Activated CD8-positive, alpha-beta memory T cell treated with anti-CD3 and anti-CD28 coated beads for 48 hours (primary cell): ENCODE measurements at places on chromosomes 7 and 10.

- DNase-seq, result no peak
Observed at GRCh38 chr10:63722537-63722936, 201.3 kb downstream of the REEP3 start.

DNA sequence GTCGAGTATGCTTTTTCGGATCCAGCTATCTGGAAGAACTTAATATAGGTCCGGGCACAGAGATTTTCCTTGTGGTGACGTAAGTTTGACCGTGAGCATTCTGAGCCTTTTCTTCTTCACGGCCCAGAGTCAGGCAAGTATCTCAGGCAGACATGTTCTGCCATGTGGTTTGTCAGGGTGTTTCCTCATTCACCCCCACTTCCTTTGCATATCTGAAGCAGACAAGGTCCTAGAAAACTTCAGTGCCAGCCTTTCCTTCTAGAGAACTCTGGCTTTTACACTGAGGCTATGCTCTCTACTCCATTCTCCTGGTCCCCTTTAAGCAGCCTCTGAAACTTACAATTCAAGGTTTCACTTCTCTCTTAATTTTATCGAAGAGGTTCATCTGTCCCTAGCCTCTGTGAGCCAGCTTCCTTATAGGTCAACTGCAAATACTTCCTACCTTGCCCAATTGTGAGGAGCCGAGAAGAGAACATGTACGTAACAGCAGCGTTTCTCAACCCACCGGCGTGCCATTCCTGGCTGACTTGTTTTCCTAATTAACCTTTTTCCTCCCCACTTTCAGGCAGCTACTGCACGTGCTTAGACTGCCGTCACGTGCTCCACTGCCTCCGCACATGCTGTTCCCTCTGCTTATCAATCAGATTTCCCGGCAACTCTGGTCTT is 47.3 kb downstream of the CDCA7L start:
- no peak for DNase-seq

DNA sequence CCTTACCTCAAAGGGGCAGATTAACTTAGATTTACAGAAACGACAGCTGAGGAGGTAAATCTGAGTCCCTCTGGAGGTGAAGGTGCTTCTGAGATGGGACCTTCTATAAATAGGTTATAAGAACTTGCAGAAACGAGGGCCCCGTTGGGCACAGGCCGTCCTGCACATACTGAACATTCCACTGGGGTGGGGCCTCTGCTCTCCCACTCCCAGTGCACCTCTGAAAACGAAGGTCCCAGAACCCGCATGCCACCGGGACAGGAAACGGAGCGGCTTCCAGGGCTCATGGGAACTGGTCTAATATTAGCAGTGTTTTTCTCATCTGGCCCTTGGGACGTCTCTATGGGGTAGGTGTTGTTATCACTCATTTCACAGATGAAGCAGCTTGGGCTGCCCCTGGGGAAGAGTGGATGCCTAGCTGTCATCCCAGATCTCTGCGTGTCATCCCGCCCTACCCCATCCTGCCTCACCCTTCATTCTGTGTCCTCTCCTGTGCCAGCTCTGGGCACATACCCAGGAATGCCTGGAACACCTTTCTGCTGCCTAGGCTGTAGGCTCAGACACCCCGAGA is 19.6 kb downstream of the C10orf62 start:
- DNase-seq, result no peak

DNA sequence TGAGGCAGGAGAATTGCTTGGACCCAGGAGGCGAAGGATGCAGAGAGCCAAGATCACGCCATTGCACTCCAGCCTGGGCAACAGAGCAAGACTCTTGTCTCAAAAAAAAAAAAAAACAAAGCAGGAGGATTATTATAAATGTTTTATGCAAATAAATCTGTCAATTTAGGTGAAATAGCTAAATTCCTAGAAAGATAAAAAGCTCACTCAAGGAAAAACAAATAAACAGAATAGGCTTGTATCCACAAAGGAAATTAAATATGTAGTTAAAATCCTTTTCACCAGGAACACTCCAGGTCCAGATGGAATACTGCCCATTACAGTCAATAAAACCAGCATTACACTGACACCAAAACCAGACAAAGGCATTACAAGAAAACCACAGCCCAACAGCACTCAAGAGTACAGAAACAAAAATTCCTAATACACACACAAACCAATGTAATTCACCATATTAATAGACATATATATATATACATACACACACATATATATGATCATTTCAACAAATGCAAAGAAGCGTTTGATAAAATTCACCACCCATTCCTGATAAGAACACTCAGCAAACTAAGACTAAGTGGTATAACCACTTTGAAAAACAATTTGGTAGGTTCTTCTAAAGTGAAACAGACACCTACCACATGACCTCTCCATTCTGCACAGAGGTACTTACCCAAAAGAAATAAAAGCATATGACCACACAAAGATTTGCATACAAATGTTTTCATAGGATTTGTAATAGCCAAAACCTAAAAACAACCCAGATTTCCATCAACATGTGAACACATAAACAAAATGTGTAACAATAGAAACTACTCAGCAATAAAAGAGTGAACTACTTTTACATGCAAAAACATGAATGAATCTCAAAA is 38.8 kb downstream of the ABI1 start:
- DNase-seq, result no peak

DNA sequence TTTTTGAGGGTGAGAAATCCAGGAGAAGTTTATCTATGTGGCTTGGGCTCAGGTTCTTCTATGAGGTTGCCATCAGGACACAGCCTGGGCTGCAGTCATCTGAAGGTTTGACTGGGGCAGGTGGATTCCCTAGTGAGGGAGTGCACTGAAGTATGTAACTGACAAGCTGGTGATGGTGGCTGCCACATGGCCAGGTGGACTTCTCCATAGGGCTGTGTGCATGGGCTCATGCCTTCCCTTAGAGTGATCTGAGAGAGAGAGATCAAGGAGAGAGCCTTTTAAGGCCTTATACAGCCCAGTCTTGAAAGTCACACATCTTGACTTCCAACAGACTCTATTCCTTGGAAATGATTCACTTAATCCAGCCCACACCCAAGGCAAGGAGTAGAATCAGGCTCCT is 266.6 kb upstream of the PITRM1 start:
- no peak for DNase-seq

DNA sequence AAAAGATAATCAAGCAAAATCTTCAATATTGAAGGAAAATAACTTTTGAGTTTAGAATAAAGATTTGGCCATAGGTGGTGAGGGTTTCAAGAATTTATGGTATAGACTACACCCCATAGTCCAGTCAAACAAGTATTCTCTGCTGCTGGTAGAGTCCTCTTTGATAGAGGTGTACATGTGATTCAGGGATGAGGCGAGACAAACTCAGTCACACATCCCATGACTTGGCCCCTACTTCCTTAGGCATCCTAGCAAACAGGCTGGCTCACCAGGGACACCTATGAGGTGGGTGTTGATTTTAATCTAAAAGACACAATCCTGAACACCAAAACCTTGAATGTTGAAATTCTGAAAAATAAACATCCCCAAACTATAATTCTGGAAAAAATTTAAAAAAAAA is 78.1 kb upstream of the SLC25A13 start:
- no peak for DNase-seq

DNA sequence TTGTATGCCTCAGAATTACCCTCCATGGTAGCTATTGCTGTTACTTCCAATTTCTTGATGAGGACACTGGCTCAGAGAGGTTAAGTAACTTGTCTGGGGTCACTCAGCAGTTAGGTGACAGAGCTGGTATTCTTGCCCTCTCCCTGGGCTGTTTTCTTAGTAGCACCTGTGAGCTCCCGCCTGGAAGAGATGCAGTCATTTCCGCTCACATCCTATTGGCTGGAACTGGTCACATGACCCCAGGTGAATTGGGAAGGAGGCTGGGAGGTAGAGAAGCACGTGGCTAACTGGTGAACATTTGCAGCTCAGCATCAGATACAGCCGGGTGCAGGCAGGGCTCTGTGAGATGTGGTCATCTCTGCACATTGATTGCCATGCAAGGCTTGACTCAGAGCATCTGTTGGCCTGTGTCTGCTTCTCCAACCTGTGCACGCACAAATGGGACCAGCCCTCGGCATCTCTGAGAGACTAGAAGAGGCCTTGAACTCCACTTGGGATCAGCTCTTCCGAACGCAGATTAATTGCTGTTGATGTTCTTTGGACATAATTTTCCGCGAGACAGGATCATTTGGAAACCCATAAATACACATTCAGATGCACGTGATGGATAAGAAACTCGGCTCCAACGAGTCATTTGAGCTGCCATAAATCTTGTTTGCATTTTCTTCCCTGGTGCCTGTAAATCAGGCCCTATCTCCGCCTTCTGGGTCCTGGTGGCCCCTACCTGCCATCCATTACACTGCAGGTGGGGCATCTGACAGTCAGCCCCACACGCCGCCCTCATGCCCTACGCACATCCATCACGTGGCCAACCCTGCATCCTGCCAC is 42.8 kb downstream of the MYL10 start:
- no peak for DNase-seq

GRCh38 chr7:88005191-88005590 is 71.1 kb downstream of the ADAM22 start:
- DNase-seq, result no peak

GRCh38 chr7:122746948-122747347 is 44.2 kb upstream of the RNF148 start:
- no peak for DNase-seq
